GM18507 (cell line): ENCODE measurements at places on chromosomes 13 and 19.

- DNase-seq = no peak
These were observed 1589.9 kb downstream of the SLITRK1 start for GRCh38 chr13:82292334-82292733.

DNA sequence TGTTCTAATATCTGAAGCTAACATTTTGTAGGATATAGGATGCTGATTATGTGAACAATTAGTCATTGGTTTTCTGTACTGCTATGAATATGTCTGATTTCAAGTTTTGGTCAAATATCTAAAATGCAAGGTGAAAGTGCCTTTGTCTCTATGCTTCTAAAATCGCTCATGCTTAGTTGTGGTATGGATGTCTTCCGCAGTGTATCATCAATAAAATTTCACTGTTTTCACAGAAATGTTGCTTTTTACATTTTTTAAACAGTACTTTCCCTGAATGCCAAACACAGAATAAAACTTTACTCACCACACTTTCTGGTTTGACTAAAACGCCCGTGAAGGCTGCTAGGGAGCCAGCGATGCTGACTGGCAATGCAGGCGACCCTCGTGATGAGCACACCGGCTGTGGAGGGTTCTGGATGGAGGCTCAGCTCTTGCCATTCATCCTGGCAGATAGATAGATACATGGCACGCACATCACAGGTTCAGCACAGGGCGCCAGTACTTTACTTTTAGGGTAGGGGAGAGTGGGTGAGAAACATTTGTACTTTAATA lies 40.1 kb downstream of the SLC7A9 start:
- no peak for DNase-seq

GRCh38 chr13:85009447-85009846 lies 789.8 kb downstream of the SLITRK6 start:
- DNase-seq = no peak

DNA sequence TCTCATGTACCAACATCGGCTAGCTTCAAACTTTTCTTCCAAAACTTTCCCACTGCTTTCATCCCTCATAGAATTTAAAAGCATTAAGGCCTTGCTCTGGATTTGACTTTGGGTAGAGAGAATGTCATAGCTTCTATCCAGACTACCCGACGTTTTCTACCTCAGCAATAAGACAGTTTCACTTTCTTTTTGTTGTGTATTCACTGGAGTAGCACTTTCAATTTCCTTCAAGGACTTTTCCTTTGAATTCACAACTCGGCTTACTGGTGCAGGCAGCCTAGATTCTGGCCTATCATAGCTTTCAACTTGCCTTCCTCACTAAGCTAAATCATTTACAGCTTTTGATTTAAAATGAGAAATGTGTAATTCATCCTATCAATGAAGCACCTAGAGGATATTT lies 420.4 kb upstream of the GPC6 start:
- no peak for DNase-seq

GRCh38 chr19:47152632-47153031 lies 22.0 kb downstream of the SAE1 start:
- no peak for DNase-seq
